ENCODE measurements at places on chromosomes 16 and 17.

- no peak for DNase-seq
These were observed 12.8 kb upstream of the FBXL19 start for GRCh38 chr16:30910427-30911029.

- peak; percentile 71 for DNase-seq
These were observed 17.2 kb upstream of the ADGRG1 start for GRCh38 chr16:57611181-57611580.

DNA sequence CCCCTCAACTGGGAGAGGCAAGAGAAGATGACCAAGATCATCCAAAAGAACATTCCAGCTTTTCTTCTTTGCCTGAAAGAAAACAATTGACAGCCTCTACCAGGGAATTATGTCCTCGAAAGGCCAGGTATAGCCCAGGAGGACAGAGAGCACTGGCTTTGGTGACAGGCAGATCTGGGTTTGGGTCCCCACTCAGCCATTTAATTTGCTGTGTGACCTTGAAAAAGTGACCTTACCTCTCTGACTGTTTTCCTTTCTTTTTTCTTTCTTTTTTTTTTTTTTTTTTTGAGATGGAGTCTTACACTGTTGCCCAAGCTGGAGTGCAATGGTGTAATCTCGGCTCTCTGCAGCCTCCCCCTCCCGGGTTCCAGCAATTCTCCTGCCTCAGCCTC lies 27.7 kb upstream of the KIFC3 start:
- DNase-seq, result no peak

DNA sequence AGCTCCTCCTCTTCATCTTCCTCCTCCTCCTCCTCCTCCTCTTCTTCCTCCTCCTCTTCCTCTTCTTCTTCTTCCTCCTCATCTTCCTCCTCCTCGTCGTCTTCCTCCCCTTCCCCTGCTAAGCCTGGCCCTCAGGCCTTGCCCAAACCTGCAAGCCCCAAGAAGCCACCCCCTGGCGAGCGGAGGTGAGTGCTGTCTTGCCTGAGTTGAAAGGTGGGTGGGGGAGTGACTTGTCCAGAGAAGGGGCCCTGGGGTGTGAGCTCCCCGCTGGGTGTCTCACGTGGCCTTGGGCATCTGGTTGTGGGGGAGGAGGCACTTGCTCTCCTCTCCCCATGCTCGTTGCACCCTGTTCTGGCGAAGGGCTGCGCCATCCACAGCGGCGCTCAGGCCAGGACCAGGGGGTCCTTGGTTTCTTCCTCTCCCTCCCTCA lies 8.0 kb downstream of the ELOB start:
- DNase-seq, result no peak

GRCh38 chr16:66541388-66542355 lies 8.2 kb downstream of the TK2 start:
- no peak for DNase-seq

- no peak for DNase-seq
These were observed 14.2 kb downstream of the CRAMP1 start for GRCh38 chr16:1626327-1626726.

DNA sequence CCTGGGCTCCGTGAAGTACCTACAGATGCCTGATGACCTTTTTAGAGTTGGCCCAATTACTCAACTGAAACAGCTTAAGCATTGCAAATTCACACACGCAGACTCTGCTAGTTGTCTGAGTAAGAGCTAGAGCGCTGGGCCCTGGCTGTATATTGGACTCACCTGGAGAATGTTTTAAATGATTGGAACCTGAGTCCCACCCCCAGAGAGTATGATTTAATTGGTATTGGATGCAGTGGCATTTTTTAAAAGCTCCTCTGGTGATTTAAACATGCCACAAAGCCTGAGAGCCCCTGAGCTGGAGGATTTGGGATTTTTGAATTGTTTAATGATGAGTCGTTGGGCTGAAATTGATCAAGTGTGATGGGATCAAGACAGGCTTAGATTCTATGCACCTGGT lies 143.9 kb upstream of the SDK2 start:
- DNase-seq, result no peak

DNA sequence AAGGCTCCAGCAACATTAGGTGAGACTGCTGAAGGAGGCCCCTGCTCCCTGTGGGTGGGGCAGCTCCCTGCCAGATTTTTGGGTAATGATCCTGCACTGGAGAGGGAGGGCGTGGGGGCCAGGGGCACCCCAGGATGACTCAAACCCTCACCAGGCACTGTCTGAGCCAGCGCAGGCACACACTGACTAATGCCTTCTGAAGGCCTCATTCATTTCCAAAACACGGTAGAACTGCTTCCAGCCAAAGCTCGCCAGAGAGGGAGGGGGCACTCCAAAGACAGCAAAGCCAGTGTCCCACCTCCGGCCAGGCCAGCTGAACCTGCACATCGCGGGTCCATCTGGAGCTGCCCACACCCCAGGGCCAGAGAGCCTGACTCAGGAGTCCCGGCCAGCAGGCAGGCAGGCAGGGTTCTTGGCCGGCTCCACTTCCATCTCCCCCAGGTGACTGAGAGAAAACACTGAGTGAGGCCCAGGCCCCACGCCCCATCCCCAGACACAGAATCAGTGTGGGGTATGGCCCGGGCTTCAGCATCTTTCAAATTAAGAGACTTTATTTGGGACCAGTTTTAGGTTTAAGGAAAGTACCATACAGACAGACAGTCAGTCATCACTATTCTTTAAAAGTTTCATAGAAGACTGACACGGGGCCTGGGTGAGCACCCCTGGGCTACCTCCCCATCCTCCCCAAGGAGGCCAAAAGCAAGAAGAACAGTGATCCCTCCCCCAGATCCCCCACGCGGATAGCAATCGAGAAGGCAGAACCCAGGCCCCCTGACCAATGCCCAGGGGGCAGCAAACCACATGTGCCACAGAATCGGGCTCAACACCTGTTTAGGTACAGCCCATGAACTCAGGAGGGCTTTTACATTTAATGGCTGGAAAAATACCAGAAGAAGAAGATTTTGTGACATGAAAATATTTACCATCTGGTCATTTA lies 2.3 kb downstream of the PIEZO1 start:
- DNase-seq, result no peak

DNA sequence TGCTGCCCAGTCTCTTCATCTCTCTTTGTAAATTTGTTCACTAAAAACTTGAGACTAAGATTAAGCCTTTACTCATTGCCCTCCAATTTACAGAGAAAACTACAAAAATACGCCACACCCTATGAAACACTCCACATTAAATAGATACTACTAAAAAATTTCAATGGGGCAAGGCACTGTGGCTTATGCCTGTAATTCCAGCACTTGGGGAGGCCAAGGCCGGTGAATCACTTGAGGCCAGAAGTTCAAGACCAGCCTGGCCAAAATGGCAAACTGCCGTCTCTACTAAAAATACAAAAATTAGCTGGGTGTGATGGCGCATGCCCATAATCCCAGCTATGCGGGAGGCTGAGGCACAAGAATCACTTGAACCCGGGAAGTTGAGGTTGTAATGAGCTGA lies 3.8 kb downstream of the UBE2O start:
- DNase-seq, result no peak

- DNase-seq, result no peak
These were observed 72.1 kb downstream of the AMFR start for GRCh38 chr16:56353054-56353921.
